ENCODE measurements at places on chromosomes 12 and 14.

DNA sequence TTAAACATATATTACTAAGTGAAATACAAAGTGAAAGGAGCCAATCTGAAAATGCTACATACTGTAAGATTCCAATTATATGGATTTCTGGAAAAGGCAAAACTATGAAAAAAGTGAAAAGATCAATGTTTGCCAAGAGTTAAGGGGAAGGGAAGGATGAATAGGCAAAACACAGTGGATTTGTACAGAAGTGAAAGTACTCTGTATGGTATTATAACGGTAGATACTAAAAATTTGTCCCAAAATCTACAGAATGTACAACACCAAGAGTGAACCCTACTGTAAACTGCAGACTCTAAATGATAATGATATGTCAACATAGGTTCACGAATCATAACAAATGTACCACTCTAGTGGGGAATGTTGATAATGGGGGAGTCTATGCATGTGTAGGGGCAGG, 17.8 kb downstream of the EEA1 start:
- no peak for DNase-seq

- DNase-seq, result no peak
Measured at GRCh38 chr14:57168138-57168679, 100.5 kb downstream of the EXOC5 start.

- DNase-seq, result no peak
Measured at GRCh38 chr12:25929142-25929541, 29.3 kb upstream of the RASSF8 start.

DNA sequence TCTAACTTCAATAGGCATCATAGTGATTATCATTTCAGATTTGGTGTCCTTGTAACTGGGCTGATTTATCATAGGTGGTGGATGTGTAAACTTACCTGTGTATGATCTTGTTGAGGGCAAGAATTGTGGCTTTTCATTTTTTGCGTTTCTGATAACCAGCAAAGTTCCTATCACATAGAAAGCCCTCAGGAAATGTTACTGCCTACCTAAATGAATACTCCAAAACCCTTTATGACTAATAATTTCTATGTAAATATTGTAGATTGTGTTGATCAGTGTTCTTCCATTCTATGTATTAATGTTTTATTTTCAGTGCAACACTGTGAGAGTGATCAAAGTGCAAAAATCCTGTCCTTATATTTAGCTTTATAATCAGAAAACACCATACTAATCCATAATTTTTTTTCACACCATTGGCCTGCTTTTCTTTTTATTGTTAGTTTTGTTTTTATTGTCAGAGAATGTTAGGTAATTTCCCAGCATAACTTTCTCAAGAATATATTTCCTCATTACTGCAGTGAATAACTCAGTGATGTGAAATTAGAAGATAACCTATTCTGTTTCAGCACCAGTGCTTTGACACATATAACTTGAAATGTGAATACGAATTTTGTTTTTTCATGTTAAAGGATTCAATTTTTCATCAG, 94.1 kb downstream of the GPHN start:
- DNase-seq, result no peak

- no peak for DNase-seq
Measured at GRCh38 chr14:104437703-104438102, 141.9 kb upstream of the C14orf180 start.

DNA sequence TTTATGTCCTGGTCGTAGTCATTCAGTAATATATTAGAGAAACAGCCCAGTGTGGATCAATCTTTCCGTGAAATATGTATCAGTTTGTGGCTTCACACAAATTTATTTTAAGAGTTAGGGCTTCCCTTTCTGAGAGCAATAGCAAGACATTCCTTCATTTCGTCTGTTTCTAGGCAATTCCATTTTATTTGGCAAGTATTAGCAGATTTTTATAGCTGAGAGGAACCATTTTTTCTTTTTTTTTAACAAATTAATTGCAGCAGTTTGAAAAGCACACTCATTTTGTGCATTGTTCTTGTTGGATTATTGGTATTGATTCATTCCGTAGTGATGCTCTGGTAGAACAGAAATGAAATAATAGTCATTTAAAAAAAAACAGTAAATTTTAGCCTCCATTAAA, 132.9 kb downstream of the SRGAP1 start:
- no peak for DNase-seq

- DNase-seq, result no peak
Measured at GRCh38 chr12:24679126-24679525, 269.8 kb downstream of the BCAT1 start.

- no peak for DNase-seq
Measured at GRCh38 chr14:76698191-76698590, 63.1 kb upstream of the VASH1 start.

- no peak for DNase-seq
Measured at GRCh38 chr12:3272958-3273357, 195.8 kb downstream of the TSPAN9 start.

GRCh38 chr12:104172570-104172947, 34.5 kb upstream of the NFYB start:
- DNase-seq, result no peak
